CD8-positive, alpha-beta memory T cell (primary cell): ENCODE measurements at places on chromosomes 2 and 18.
A peak's percentile ranks its signal among the peaks of the same experiment; 100 is the strongest.

- no peak for DNase-seq
Measured at GRCh38 chr2:147467441-147467840, 377.4 kb upstream of the ACVR2A start.

DNA sequence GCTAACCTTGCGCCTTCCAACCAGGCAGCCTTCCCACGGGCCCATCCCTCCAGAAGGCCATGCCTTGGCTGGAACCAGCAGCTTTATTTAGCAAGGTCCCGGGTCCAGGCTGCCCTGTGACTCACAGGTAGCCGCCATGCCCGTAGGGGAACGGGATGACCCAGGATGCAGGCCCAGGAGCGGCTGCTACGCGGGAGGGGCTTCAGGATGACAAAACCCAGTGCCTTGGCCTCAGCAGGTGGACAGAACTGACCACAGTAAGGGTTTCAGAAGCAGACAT lies 63.3 kb downstream of the RTP5 start:
- no peak for DNase-seq

DNA sequence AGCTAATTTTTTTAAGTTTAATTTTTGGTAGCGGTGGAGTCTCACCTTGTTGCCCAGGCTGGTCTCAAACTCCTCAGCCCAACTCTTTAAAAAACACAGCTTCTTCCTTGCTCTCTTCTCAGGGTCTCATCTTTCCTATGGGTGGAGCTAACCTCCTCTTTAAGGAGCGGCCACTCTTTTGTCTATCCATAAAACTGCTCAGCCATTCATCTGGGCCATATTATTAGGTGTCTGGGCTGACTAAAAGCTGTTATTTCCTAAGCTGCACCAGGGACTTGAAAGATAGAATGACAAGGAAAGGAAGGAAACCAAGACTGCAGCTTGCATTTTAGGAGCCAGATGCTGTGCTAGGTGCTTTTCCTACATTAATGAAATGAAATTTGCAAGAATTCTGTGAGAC lies 35.8 kb upstream of the THOC1 start:
- no peak for DNase-seq

- DNase-seq, result no peak
Measured at GRCh38 chr2:129922571-129923264, 56.7 kb upstream of the RAB6C start.

DNA sequence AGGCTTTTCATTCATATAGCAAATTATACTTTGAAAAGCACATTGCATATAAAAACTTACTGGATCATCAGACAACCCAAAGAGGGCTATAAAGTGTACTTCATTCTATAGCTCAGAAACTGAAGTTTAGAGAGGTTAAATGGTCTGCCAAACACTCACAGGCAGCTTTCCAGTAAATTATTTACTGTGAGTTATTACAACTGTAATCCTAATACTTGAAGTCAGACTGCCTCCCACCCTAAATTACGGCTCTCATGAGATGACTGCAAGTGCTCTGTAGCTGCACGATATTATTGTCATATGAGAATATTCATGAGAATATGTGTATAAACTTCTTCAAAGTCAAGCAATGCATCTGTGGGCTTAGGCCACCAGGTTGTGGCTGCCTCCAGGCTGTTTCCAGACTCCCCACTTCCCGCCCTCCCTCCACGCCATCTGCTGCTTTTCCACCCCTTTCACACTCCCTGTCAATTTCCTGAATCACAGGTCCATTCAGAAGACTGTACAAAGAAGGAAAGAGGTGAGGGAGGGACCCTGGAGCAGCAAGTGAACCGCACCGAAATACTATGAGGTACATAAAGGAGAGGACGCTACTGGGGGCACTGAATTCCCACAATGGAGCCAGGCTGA lies 111.1 kb upstream of the SPOPL start:
- no peak for DNase-seq

DNA sequence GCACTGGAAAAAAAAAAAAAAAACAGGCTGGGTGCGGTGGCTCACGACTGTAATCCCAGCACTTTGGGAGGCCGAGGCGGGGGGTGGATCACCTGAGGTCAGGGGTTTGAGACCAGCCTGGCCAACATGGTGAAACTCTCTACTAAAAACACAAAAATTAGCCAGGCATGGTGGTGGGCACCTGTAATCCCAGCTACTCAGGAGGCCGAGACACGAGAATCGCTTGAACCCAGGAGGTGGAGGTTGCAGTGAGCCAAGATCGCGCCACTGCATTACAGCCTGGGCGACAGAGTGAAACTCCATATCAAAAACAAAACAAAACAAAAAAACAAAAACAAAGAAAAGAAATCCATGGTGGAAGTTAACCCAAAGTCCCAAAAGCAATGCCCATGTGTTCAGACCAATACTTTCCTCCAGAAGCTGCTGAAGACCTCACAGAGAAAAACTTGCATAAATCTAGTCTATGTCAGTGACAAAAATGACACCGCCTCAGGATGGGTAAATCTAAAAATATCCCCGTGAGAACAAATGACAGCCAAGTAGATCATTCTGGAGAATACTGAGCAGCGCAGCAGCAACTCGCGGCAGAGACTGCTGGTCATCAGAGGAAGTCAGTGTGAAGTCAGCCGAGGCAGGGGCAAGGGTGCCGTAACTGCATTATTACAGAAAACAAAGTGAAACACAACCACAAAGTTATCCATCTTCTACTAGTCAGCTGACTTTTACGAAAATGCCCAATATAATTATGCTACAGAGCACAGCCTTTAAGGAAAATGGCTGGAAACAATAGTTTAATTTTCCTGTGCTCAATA lies 41.0 kb downstream of the LPIN2 start:
- DNase-seq, result peak; percentile 72
